ENCODE measurements at places on chromosomes 3 and 15.

DNA sequence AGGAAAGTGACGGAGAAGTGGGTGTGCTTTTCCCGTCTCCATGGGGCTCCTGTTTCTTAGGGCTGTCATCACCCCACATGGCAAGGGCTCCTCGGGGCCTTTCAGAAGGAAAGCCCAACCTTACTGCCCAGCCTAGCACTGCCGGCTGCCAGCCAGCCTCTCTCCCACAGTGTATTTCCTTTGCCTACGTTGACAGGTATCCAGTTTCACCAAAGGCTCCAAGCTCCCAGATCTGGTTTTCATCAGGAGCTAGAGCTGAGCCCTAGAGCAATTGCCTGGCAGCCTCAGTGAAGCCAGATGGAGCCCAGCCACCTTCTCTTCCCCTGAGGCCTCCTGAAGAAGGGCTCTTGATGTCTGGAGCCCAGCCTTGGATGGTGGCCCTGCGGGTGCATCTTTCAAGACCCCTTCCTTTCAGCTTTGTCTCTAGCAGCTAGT is 20.2 kb downstream of the CRABP1 start:
- DNase-seq: no peak

DNA sequence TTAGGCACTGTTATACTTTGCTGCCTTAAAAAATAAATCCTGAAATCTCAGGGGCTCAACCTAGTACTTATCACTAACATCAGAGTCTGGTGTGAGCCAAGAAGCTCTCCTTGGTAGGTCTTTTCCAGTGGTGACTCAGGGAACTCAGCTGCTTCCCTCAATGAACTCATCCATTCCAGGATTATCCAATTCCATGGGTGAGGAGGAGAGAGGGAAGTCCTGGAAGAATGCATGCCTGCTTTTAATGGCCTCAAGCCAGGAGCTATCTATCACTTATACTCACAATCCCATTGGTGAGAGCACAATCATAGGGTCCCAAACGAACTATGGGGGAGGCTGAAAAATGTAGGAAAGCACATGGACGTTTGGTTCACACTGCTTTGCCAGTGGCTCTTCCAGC is 113.6 kb downstream of the POLR2M start:
- no peak for DNase-seq

GRCh38 chr3:120795017-120795648 is 52.6 kb downstream of the GTF2E1 start:
- DNase-seq: peak; percentile 55

DNA sequence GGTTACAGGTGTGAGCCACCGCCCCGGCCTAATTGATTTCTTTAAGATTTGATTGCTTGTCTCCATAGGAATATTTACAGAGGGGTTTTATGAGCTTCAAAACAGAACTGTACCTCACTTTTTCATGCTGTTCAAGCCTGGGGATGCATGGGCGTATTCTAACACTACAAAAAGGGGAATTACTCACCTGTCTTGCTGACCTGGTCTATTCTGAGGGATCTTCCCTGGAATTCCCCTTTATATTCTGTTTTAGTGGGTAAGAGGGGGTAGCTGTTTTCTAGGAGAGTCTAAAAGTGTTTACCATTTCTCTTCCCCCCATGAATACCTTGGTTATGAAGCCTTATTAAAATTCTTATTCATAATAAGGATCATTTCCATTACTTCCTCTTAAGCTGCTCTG is 48.1 kb downstream of the NME9 start:
- DNase-seq: no peak

- no peak for DNase-seq
These were observed 161.2 kb upstream of the TMCO5A start for GRCh38 chr15:37773111-37773860.

- DNase-seq: no peak
These were observed 93.1 kb downstream of the ARHGEF26 start for GRCh38 chr3:154214306-154214705.

- no peak for DNase-seq
These were observed 45.4 kb downstream of the ARHGAP11B start for GRCh38 chr15:30671309-30671708.

GRCh38 chr3:182787302-182788036 is 5.8 kb upstream of the ATP11B start:
- DNase-seq: no peak

DNA sequence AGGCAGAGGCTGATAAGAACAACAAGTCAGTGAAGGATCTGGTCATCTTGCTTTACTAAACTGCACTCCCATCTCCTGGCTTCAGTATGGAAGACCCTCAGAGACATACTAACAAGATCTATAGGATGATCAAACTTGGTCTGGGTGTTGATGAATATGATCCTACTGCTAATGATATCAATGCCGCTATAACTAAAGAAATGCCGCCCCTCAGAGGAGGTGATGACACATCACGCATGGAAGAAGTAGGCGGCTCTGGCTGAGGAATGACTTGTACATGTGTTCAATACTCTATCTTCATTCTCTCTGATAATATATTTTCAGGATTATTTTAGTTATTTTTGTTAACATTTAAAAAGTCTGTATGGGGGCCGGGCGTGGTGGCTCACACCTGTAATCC is 17.5 kb upstream of the EIF2B5 start:
- DNase-seq: no peak

- DNase-seq: no peak
These were observed 81.4 kb upstream of the BCHE start for GRCh38 chr3:165918657-165918979.

- DNase-seq: no peak
These were observed 22.2 kb upstream of the IGF1R start for GRCh38 chr15:98626153-98626552.

DNA sequence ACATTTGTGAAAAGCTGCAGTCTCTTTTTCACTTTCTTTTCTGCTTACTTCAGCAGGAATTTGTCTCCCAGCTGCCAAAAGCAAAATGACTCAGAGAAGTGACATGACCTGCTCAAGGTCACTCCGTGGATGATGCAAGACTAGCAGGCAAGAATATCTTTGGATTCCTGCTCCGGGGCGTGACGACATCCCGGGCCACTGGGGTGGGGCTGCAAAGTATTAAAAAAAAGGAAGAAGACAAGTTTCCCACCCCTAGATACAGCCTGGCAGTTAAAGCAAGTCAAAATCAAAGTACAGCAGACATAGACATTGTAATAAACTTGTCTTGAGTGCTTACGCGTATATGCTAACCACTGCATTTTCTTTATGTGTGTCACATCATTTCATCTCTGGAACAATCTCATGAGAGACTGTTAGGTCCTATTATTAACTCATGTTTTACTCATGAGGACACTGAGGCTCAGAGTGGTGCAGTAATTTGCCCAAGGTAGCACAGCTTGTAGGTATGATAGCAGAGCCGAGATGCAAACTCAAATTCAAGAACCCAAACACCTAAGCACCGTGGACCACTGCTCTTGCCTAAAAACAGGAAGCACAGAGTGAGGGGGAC is 485.2 kb upstream of the PROK2 start:
- no peak for DNase-seq

DNA sequence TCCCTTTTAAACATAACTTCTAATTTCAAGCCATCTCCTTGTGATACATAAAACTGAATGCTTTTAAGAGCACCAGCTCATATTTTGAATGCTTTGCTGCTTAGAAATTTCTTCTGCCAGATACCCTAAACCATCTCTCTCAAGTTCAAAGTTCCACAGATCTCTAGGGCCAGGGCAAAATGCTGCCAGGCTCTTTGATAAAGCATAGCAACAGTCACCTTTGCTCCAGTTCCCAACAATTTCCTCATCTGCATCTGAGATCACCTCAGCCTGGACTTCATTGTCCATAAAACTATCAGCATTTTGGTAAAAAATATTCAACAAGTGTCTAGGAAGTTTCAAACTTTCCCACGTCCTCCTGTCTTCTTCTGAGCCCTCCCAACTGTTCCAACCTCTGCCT is 17.5 kb downstream of the OSTN start:
- no peak for DNase-seq

GRCh38 chr15:56821721-56822425 is 88.6 kb upstream of the ZNF280D start:
- DNase-seq: peak; percentile 56

DNA sequence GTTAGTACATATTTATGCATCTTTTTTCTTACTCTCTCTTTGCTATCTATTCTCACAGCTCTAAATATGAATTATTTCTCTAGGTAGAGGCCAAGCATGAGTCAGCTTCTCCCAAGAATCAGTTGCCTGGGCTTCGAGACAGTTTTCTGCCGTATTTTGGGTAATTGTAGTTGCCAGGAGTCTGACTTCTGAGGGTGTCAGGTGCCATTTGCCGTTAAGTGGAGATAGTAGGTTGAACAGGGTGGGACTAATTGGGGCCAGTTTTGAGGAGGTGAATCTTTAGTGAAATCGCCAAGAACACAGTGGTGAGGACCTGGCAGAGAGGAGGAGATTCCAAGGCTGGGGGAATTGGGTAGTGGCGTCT is 7.8 kb upstream of the NRROS start:
- no peak for DNase-seq

- no peak for DNase-seq
These were observed 981.9 kb downstream of the TUSC7 start for GRCh38 chr3:117691526-117691925.

DNA sequence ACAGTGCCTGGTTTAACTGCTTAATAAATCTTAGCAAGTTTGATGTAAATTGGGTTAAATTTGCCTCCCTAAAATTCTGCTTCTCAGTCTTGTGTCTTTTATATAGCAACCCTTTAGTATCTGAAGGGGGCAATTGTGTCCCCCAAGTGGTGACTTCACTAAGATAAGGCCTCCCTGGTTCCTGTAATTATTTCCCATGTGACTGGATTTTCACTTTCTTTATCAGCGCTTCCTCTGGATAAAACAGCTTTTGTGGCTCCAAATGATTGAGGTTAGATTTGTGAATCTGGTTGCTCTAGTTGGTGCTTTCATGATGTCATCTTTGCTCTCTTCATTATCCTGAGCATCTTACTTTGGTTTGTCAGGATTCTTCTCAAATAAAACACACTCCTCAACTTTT is 334.3 kb upstream of the CTDSPL start:
- no peak for DNase-seq

GRCh38 chr3:6679510-6679909 is 181.4 kb upstream of the GRM7 start:
- no peak for DNase-seq

- DNase-seq: no peak
These were observed 256.3 kb upstream of the KCNH8 start for GRCh38 chr3:18892047-18892446.

- no peak for DNase-seq
These were observed 277.3 kb downstream of the UACA start for GRCh38 chr15:70486012-70486411.

DNA sequence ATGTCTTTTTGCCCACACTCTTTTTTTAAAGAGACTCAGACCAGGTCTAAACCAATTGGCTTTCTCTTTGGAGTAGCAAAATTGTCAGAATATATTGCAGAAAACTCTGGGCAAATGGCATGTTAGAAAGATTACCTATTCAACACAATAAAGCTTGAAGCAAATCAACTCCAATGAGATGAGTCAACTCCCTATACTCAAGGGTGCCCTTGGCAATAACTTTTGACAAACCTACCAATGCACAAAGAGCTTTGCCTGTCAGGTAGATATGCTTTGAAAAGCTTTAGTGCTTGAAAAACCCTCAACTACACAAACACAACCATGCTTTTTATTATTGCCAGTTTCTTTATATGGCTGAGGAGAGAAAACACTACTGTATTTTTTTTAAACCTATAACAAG is 137.7 kb upstream of the GRM7 start:
- no peak for DNase-seq

- DNase-seq: no peak
These were observed 903.2 kb downstream of the MCTP2 start for GRCh38 chr15:95134431-95135110.

- no peak for DNase-seq
These were observed 47.5 kb downstream of the CFAP92 start for GRCh38 chr3:128946411-128946810.

- DNase-seq: no peak
These were observed 16.3 kb upstream of the GATM start for GRCh38 chr15:45394681-45395080.

Measured in anterior cingulate cortex (tissue), 58 donors.